ENCODE measurements at places on chromosomes 2 and 18.

- DNase-seq: no peak
These were observed 62.8 kb upstream of the NCK2 start for GRCh38 chr2:105681927-105682326.

GRCh38 chr2:64540615-64541014, 16.5 kb downstream of the AFTPH start:
- no peak for DNase-seq

DNA sequence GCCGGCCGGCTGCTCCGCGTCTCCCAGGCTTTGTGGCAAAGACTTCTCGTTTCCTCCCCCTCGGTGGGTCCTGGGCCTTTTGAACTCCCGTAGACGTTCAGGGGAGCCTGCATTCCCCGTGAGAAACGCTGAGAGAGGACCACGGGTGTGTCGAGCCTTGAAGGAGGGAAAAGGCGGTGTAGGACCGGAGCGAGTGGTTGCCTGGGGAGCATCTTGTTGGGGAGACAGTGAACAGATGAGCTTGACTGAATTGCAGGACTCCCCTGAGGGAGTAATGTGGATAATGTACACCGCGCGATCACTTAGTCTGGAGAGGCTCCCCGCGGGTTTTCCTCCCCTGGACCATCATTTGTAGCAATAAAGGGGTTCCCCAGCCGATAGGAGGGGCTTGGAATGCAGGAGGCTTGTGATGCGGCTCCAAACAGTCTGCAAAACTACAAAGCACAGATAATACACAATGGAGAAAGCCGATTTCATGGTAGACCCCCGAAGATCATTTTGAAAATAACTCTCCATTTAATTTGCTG, 769 bp downstream of the ALMS1 start:
- no peak for DNase-seq

- DNase-seq: no peak
These were observed 67.2 kb downstream of the ADI1 start for GRCh38 chr2:3451926-3452671.

- DNase-seq: no peak
These were observed 345.5 kb upstream of the FSIP2 start for GRCh38 chr2:185393091-185393490.

DNA sequence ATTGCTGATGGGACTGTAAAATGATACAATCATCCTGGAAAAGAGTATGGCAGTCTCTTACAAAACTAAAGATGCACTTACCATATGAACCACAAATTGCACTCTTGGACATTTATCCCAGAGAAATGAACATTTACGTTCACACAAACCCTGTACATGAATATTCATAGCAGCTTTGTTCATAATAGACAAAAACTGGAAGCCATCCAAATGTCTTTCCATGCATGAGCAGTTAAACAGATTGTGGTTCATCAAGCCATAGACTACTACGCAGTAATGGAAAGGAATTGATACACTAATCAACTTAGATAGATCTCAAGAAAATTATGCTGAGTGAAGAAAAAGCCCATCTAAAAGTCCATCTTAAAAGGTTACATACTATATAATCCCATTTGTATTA, 156.1 kb upstream of the SLC39A10 start:
- no peak for DNase-seq

GRCh38 chr2:240988146-240988545, 10.3 kb upstream of the SNED1 start:
- no peak for DNase-seq

- DNase-seq: no peak
These were observed 19.4 kb downstream of the SP100 start for GRCh38 chr2:230435431-230435830.

- DNase-seq: no peak
These were observed 5.7 kb downstream of the EPB41L5 start for GRCh38 chr2:120018549-120018948.

- no peak for DNase-seq
These were observed 4.8 kb downstream of the IL1F10 start for GRCh38 chr2:113072584-113072983.

DNA sequence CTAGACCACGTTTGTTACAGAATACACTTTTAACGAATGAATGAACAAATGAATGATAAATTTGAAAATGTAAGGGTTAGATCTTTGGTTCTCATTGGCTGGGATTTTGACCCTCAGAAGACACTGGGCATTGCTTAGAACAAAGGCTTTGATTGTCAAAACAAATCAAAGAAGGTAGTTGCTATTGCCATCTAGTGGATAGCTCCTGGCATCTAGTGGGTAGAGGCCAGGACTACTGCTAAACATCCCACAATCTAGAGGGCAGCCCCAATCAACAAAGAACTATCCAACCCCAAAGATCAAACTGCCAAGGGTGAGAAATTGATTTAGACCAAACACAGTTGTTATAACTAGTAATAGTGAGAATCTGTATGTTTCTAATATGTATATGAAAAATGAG, 552.3 kb downstream of the KCNJ3 start:
- DNase-seq: no peak
